ENCODE measurements at places on chromosomes 12 and 14. TPM values are rescaled to one million over a fixed set of nuclear protein-coding genes. Genes with fewer than 3 reads are reported as not detected.

C12orf75 gene
- total RNA-seq = 41.4 TPM

- no peak for DNase-seq
Measured at GRCh38 chr12:93657071-93657470, 20.1 kb upstream of the CRADD start.

DNA sequence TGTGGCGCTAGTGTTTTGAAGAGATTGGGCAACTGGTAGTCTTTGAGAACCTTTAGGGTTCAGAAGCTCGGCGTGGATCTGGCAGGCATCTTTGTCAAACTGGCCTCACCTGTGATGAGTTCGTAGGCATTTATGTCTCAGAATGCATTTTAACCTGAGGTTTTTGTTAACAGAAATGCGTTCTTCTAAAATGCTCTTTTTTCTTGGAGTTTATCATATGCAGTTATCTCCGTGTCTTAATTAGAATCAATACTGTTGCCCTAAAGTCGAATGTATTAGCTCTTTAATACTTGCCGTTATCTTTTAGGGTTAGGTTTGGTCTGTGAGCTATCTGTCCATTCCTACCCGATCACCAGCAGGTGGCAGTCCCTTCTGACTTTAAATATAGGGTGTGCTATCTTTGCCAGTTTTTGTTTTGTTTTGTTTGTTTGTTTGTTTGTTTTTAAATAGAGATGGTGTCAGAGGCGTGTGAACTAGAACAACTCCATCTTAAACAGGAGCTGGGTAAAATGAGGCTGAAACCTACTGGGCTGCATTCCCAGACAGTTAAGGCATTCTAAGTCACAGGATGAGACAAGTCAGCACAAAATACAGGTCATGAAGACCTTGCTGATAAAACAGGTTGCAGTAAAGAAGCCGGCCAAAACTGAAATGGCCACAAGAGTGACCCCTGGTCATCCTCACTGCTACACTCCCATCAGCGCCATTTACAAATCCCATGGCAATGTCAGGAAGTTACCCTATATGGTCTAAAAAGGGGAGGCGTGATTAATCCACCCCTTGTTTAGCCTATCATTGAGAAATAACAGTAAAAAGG is 1.4 kb downstream of the ATF1 start:
- DNase-seq = peak; percentile 72

DNA sequence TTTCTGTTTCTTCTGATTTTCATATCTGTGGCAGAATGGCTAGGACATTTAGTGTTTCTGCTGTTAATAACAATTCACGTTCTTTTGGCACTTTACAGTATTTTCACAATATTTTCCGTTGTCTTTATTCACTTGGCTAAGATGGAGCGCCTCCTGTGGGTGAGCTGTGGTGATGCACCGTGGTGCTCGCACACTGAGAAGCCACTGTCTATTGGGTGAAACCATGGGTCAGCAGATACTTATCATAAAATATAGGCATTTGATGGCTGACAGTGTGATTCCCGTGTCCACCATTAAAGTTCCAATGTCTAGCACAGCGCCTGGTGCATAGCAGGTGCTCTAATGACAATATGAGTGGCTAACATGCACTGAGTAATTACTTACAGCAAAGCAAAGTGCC is 141.8 kb downstream of the VRK1 start:
- no peak for DNase-seq

GRCh38 chr12:76391461-76391860 is 43.2 kb upstream of the BBS10 start:
- no peak for DNase-seq
